NCI-H1417 (cell line): ENCODE measurements at places on chromosomes 1 and 21.
A peak's percentile ranks its signal among the peaks of the same experiment; 100 is the strongest.

- peak; percentile 77 for DNase-seq
Measured at GRCh38 chr1:155003766-155004351, 1.3 kb downstream of the ZBTB7B start.

GRCh38 chr1:109818271-109818987 is 54.7 kb upstream of the EPS8L3 start:
- no peak for DNase-seq

GRCh38 chr1:172993640-172994039 is 57.1 kb downstream of the TNFSF18 start:
- DNase-seq: no peak

GRCh38 chr1:208423526-208423925 is 179.3 kb upstream of the PLXNA2 start:
- DNase-seq: no peak

DNA sequence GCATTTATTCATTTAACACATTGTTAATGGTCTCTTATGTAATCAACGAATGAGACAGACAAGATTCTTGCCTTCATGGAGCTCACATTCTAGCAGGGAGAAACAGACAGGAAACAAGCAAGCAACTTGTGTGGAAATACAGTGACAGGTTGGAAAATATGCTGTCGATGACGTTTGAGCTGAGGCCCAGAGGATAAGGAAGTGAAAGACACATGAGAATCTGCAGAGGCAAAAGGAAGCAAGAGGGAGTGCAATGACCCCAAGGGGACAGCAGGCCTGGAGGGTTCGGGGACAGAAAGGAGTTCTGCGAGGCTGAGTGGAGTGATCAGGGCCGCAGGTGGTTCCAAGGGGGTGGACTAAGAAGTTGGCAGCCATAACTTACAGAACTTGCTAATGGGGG is 60.6 kb upstream of the AKT3 start:
- no peak for DNase-seq

DNA sequence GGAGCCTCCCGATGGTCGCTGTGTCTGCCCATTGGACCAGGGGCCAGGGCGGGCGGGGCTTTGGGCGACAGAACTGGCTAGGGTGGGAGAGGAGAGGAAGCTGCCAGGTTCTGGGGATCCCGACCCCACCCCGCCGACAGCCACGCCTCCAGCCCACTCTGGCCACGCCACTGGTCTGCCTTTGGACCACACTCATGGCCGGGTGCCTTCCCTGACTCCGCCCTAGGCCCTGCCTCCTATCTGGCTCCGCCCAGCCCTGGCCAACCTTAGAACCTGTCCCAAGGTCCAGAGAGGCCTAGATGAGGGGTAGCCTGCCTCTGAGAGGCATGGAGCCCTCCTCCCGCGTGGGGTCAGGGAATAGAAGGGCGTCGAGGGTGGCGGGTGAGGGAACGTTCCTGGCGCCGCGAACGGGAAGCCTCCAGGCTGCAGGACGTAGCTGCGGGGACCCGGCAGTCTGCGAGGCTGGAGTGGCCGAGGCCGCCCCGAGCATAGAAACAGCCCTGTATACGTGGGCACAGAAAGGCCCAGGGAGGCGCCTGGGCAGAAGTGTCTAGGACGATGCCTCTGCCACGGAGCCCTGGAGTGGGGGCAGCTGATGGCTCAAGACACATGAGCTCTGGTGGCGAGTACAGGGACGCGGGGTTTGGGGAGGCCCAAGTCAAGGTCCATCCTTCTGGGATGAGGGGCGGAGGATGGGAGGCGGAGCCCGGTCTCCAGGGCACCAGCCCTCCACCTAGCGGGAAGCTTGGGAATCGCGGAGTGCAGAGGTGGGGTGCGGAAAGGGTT is 11.5 kb upstream of the COL16A1 start:
- peak; percentile 85 for DNase-seq

GRCh38 chr1:204623894-204624361 is 61.6 kb downstream of the LRRN2 start:
- DNase-seq: peak; percentile 30

- DNase-seq: no peak
Measured at GRCh38 chr1:156515956-156516355, 15.4 kb upstream of the MEF2D start.

- no peak for DNase-seq
Measured at GRCh38 chr1:3886106-3886670, 13.9 kb downstream of the C1orf174 start.

DNA sequence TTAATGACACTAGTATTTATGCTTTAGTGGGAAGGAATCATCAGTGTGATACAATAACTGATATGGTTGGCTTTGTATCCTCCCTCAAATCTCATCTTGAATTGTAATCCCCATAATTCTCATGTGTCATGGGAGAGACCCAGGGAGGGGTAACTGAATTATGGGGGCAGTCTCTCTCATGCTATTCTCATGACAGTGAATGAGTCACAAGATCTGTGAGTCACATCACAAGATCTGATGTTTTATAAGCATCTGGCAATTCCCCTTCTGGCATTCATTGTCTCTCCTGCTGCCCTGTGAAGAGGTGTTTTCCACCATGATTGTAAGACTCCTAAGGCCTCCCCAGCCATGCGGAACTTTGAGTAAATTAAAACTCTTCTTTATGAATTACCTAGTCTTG is 1760.3 kb downstream of the NCAM2 start:
- no peak for DNase-seq

DNA sequence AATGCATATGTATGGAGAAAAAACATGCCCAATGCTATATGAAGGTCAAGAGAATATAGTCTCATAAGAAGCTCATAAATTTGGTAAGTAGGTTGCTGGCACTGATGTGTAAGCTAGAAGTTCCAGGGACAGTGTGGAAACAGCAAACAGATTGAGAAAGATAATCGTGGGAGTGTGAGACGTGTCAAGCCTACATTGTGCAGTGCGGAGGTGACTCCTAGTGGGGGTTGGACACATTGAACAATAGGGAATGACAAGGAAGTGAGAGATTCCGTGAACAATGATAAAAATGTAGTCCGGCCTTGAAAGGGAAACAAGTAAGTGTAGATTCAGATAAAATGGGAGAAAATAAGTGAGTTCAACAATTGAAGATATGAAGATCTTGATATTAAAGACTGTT is 788.4 kb upstream of the PRMT6 start:
- peak; percentile 74 for DNase-seq

DNA sequence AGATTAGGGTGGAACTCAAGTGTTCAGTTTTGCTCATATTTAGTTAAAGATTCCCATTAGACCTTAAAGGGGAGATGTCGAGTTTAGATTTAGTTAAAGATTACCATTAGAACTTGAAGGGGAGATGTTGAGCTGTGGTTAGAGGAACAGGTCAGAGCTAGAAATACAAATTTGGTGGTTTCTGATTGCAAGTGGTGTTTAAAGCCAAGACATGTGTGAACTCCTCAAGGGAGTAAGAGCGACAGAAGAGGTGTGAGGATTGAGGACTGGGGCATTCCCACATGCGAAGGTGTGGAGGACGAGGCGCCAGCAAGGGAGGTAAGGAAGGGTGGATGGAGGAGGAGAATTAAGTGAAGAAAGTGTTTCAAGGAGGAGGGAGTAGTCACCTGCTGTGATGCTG is 168.6 kb downstream of the IER5 start:
- DNase-seq: no peak

- peak; percentile 19 for DNase-seq
Measured at GRCh38 chr1:200487650-200488049, 77.8 kb upstream of the ZNF281 start.

DNA sequence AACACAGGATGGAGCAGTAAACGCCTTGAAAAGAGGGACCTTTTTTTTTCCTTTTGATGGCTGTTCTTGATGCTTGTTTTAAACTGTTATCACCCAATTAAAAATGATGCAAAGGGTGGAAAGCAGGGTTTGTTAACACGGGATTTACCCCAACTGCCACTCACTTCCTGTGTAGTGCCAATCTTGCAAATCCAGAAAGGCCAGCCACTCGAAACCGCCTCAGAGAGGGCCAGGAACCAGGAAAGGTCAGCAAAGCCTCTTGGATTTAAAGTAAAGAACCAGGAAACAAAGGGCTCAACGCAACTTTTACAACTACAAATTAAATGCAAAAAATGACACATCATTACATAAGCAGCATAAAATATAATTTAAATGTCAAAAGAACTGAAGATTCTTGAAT is 347.4 kb downstream of the PDE4B start:
- no peak for DNase-seq

GRCh38 chr1:64917328-64917861 is 49.0 kb downstream of the JAK1 start:
- no peak for DNase-seq

DNA sequence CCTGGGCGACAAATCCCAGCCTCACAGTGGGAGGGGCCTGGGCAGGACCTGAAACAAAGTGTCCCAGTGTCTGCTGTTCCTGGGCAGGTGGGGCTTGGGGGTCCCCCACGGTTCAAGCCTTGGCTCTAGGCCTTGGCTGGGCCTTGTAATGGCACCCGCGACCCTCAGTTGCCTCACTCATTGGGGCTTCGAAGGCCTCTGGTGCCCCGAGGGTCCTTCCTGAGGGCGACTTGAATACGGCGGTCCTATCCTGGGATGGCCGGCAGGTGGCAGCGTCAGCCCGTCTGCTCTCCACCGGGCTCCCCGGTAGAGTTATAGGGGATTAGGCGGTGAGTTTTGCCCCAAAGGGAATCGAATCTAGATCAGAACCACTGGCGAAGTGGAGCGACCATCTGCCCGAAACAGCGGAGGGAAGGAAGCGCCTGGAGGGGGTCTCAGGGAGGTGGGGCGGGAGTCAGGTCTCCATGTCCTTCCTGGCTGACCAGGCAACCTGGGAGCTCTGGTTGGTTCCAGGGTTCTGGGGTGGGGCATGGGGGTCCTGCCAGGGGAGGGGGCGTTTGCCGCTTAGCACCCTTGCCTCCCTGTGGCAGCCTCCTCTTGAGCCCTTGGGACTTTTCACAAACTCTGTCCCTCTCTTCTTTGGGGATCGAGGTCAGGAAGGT is 2.1 kb upstream of the PEX10 start:
- DNase-seq: peak; percentile 62
